ENCODE measurements at places on chromosomes 1 and 21.
A peak's percentile ranks its signal among the peaks of the same experiment; 100 is the strongest.

DNA sequence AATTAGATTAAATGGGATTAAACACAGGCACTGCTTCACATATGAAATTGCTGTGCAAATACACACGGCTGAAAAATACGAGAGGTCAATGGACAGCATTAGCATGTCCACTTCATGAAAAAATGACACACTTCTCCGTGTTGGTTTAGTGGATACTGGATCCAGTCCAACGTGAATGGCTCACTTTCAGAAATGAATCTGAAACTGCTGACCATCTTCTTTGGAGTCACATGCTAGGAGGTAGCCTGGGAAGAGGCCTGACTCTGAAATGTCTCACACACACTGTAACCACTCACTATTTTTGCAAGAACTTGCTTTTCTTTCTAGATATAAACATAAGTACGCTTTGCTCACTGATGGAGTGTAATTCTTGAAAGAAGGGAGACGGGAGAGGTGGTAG is 127.3 kb downstream of the HLCS start:
- no peak for DNase-seq

- no peak for DNase-seq
These were observed 216.9 kb downstream of the APP start for GRCh38 chr21:25953659-25954058.

- no peak for DNase-seq
These were observed 137.8 kb downstream of the PTPRC start for GRCh38 chr1:198776602-198777029.

DNA sequence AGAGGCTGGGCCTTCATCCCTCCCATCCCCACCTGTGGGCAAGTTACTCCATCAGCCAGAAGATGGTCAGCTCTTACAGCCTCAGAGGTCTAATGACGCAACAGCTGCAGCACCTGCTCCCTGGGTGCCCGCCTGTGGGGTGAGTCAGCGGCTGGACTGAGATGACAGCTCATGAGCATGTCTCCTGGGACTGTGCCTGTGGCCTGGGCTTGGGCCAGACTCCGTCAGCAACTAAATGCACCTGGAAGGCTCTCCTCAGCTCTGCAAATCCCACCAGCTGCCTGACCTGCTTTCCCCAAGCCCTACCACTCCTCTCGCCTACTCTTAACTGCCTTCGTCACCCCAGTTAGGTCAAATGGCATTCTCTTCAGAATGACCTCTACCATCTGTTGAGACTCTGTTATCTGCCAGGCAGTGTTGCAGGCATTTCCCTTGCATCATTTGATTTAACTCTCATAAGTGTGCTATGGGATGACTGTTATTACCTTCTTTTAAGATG is 47.7 kb downstream of the ETS2 start:
- DNase-seq = no peak

DNA sequence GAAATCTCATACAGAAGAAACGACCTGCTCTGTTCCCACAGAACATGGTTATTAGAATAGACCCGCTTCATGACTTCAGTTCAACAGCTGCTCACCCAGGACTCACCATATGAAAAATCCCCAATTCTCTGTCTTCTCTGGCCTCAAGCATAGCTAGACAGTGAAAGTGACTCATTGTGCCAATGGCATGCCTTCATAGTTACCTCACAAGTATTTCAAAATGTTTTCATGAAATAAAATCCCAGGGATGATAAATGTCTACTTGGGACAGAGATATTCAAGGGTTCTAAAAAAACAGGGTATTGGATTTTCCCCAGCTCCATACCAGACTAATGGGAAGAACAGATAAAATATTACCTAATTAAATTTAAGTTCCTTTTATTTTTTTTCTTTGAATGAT is 82.3 kb downstream of the NOTCH2 start:
- no peak for DNase-seq

GRCh38 chr1:14970115-14970798 is 183.3 kb upstream of the TMEM51 start:
- DNase-seq = no peak

GRCh38 chr1:68116643-68117235 is 66.3 kb upstream of the DIRAS3 start:
- DNase-seq = no peak

GRCh38 chr1:202034683-202035462 is 24.5 kb downstream of the ELF3 start:
- peak; percentile 53 for DNase-seq

DNA sequence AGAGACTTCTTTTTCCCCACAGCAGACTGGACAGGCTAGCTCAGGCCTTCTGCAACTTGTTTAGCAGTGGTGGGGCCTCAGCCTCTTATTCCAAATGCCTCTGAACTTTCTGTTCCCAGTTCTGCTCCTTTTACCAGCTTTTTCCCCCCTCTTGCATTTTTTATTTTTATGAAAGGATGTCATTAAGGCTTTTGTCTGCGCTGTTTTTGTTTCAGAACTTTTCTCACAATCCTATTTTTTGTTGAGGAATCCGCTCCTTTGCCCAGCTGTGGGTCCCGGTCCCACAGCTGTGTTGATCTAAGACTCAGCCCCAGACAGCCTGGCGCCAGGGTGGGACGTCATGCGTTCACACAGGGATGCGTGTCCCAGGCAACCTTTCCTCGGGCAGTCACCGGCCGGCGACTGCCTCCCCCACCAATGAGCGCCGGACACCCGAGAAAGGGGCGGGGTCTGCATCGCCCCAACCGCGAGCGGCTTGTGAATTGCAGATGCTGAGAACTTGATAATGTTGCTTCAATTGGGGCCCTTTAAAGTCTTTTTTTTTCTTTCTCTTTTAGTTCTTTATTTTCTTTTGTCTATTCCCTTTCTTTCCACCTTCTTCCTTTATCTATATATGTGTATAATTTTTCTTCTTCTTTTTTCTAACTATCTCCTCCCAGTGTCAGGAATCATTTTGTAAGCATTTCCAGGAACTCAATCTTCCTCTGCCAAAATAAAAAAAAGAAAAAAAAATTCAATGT is 3.0 kb upstream of the ID3 start:
- DNase-seq = no peak

DNA sequence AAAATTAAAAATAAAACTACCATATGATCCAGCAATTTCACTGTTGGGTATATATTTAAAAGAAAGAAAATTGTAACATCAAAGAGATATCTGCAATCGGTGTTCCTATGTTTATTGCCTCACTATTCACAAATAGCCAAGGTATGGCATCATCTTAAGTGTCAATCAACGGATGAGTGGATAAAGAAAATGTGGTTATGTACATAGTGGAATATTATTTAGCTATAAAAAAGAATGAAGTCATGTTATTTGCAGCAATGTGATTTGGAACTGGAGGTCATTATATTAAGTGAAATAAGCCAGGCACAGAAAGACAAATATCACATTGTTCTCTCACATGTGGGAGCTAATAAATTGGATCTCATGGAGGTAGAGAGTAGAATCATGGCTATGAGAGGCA is 76.3 kb downstream of the RD3 start:
- DNase-seq = no peak

DNA sequence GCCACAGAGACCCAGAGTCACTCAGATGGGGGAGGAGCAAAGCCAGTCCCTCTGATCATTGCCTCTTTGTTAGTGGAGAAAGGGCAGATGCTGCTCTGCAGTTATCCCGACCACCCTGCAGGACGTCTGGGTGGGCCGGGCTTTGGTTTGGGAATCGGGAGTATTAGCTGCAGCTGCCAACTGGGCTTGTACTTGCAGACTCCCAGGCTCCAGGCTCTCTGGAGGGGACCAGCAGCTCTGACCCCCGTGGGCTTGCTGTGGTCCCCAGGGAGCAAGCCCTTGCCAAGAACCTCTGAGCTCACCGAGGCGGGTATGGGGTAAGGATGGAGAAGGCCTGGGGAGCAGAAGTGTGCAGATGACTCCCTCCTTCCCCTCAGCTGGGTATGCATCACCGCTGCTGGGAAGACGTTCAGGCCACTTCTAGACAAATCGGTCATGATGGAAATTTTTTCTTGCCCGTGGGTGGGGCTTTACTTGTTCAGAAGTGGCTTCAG is 21.6 kb downstream of the MAPKAPK2 start:
- DNase-seq = no peak

DNA sequence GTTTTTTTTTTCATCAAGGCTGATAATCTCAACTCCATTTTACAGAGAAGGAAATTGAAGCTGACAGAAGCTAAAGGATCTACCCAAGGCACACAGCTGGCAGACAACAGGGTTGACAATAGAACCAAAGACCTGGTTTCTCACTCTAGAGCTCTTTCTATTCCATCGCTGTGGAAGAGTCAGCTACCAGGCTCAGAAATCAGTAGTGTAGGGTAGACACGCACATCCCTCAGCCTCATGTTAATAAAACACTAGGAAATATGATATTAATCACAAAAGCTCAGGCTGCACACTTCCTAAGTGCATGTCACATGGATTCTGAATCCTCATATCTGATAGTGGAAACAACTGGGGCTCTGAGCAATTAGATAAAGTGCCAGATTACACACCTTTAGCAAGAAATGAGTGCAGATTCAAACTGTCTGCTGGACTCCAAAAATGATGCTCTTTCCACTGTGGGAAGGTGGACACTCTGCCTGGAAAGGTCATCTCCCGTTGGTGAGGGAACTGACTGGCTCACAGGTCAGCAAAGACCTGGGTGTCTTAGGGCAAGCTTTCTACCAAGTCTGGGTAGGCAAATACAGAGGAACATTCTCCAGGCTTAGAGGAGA is 139.1 kb downstream of the TGFBR3 start:
- DNase-seq = no peak

DNA sequence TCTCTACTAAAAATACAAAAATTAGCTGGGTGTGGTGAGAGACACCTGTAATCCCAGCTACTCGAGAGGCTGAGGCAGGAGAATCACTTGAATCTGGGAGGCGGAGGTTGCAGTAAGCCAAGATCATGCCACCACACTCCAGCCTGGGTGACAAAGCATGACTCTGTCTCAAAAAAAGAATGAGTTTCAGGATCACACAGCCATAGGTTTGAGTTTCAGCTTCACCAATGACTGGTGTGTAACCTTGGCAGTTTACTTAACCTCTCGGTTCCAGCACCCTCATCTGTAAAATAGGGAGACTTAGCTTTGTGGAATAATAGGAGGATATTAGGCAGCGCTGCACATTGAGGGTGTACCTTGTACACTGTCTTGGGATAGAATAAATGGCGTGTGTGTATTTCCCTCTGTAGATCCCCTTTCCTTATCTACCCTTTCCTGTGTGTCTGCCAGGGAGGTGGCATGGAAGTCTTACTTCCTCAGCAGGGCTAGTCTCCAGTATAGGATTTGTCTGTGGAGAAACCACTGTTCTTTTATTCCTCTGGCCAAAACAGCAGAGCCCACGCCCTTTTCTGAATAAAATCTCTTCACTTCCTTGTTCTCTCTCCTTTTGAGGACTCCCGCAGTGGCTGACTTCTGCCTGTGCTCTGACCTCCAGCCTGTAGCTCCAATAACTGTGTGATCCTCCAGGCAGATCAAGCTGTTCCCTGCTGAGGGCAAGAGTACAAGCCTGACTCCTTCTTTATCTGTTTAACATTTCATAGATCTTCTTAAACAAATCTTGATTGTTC is 90.4 kb downstream of the HHAT start:
- no peak for DNase-seq

GRCh38 chr1:87329526-87330056 is 911 bp downstream of the LMO4 start:
- no peak for DNase-seq

DNA sequence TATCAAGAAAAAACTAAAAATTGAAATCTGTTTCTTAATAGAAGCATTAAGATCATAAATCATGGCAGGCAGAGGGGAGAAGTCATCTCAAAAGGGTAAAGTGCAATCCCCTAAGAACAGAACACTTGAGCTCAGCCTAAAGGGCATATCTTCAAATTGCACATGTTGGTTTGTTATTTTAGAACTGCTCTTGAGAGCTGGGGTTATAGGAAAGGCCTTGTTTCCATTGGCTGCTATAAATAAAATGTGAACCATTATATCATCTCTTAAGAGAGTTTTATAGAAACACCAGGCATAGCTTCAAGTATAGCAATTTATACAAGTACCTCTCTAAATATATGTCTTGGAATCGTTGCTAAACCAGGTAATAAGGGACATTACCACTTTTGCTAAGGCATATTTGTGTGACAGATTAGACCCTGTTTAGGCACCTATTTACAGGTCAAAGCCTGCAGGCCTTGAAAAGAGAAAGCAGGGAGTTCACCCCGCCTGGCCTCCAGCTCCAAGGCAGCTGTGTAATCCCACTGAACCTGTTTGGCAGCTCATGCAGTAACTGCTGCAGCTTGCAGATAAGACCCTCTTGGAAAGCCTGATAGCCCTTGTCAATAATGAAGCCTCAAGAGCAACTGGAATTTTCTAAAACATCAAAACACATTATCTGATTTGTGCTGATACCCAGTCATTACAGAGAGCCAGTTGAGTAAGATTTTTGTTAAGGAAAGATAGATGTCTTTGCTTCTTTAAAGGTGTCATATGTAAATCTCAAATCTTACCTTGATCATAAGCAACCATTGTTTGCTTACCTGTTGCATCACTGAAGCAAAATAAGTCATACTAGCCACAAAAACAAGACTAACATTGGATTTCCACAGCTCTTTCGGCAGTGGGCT is 24.2 kb upstream of the SYDE2 start:
- no peak for DNase-seq

DNA sequence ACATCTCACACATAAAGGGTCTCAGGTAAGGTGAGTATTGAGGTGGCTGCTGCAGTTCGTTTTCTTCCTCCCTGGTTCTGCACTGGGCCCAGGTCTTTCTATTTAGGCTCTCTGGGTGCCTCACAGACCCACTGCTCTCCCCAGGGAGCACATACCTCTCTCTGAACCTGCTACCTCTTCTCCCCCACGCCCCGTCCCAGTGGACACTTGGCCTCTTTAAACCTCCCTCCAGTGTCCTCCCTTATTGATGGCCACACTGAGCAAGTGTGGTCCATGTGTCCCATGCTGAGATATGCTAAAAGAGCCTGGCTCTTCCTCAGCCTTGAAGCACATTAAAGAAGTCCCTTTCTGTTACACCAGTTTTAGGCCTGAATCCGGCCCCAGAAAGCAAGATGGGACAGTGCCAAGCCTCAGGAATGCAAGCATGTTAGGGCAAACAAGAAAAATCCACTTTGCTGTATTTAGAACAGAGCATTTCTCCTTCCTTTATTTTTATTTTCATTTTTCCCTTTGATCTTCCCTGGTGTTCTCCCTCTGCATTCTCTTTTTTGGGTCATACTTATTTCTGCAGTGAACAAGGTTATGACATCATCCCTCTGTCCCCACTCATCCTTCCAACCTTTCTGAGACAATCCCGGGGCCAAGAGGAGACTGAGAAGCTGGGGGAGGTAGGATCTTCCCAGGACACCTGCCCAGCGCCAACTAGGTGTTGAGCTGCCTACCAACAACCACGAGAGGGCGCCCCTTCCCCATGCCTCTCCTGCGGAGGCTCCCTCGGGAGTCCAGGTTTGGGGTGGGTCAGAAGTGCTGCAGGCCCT is 5.0 kb upstream of the CHI3L2 start:
- peak; percentile 75 for DNase-seq
